ENCODE measurements at places on chromosomes 2 and 18.

DNA sequence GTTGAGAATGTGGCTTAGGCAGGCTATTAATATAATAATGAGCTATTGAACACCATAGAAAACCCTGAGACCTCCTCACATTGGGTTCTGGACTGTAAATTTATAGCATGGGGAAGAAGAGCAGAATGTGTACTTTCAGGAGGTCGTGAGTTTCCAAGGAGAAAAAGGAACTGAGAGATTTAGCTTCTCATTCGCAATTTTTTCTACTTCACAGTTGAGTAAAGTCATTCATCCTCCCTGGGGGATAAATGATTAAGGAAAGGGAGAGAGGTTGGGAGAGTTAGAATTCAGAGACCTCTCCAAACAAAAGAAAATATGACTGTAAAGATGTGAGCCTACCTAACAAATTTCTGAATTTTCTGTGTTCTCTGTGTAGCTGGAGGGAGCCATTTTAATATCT lies 205.8 kb upstream of the CYRIA start:
- no peak for DNase-seq

DNA sequence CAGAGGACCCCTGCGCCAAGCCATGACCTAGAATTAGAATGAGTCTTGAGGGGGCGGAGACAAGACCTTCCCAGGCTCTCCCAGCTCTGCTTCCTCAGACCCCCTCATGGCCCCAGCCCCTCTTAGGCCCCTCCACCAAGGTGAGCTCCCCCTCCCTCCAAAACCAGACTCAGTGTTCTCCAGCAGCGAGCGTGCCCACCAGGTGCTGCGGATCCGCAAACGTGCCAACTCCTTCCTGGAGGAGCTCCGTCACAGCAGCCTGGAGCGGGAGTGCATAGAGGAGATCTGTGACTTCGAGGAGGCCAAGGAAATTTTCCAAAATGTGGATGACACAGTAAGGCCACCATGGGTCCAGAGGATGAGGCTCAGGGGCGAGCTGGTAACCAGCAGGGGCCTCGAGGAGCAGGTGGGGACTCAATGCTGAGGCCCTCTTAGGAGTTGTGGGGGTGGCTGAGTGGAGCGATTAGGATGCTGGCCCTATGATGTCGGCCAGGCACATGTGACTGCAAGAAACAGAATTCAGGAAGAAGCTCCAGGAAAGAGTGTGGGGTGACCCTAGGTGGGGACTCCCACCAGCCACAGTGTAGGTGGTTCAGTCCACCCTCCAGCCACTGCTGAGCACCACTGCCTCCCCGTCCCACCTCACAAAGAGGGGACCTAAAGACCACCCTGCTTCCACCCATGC lies 3.0 kb downstream of the PROC start:
- no peak for DNase-seq

- peak; percentile 1 for DNase-seq
Measured at GRCh38 chr2:134039912-134040581, 213.8 kb upstream of the MGAT5 start.

DNA sequence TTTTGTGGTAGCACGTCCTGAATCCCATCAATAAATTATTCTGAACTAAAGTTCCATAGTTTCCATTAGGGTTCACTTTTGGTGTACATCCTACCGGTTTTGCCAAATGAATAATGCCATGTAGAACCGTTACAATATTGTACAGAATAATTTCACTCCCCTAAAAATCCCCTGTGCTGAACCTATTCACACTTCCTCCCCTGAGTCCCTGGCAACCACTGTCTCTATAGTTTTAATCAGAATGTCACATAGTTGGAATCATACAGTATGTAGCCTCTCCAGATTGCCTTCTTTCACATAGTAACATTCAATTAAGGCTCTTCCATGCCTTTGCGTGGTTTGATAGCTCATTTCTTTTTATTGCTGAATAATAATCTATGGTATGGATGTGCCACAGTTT lies 9.6 kb upstream of the CASP8 start:
- no peak for DNase-seq

DNA sequence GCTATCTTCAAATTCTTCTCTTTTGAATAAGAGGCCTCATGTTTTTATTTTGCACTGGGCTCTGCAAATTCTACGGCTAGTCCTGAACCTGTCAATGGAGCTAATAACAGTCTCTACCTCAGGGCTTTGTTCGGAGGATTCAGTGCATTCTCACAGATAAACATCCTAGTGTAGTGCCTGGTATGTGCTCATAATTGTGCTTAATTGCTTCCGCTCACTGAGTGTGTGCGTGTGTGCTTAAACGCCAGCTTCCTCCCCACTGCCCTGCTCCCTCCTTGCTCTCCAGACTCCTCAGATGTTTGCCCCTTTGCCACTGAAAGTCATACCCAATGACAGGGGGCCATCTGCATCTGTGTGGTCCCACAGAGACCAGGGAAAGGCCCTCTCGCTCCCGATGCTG lies 6.7 kb downstream of the GYPC start:
- peak; percentile 25 for DNase-seq

DNA sequence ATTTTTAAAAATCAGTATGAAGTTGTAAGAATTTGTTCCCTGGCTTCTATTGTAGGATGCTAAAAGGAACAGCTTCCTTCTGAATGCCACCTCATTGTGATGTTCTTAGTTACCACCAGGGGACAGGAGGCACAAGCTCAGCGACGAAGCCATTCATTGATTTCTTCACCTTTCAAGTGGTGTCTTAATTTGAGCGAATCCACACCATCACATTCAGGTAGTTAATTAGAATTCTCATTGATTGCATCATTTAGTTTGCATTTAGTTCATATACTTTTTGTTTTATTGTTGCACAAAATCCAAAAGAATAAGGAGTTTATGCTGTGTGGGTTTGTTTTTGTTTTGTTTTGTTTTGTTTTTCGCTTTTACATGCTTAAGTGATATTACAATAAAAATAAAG lies 23.1 kb downstream of the CYP27C1 start:
- peak; percentile 21 for DNase-seq

- DNase-seq: no peak
Measured at GRCh38 chr2:72999729-73000725, 71.5 kb downstream of the SFXN5 start.

GRCh38 chr2:190792956-190793888 lies 87.4 kb upstream of the GLS start:
- DNase-seq: no peak

DNA sequence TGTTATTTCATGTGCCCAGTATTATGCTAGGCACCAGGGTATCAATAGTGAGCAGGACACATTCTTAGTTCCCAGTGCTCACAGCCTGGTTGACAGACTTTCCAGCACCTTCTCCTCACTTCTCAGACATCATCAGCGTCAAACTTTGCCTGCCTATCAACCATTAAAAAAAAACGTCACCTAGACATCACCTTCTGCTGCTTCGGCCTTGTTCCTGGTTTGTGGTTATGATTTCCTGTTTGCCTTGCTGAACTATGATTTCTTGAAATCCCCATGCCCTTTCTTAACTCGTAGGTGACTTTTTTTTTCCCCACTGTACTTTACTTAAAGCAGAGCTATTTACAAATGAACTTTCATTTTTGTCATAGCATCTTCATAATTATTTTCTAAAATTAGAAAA lies 60.4 kb upstream of the NABP1 start:
- DNase-seq: peak; percentile 87

DNA sequence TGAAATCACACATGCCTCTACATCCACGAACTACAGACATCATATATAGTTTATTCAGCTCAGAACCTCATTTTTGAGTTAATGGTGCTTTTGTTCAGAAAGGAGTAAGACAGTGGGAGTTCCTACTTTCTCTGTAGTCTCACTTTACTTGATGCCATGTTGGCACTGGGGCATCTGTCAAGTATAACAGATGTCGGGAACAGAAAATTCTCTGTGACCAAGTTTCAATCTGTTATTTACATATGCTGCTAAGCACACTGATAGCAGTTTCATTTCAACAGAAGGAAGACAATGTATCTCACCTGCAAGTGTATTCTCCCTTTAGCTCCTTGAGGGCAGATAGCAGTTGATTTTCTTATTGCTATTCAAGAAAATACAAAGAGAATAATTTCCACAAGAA lies 774.1 kb downstream of the METTL4 start:
- no peak for DNase-seq

GRCh38 chr18:44025421-44025820 lies 655.3 kb upstream of the SETBP1 start:
- no peak for DNase-seq

DNA sequence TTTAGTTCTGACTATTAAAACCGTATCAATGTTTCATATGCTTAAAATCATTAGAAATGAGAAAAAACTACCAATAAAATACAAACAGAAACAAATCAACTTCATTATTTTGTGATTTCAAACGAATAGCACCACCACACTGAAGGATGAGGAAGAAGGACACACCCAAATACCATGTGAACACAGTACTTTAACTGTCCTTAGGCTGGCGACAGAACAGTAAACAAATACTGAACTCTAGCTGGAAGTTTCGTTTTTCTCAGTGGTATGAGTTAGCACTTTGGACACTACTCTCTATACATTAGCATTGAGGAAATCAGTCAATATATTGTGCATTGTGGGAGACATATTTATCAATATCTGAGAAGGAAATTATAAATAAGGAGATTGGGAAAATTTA lies 202.4 kb upstream of the AGAP1 start:
- DNase-seq: no peak

DNA sequence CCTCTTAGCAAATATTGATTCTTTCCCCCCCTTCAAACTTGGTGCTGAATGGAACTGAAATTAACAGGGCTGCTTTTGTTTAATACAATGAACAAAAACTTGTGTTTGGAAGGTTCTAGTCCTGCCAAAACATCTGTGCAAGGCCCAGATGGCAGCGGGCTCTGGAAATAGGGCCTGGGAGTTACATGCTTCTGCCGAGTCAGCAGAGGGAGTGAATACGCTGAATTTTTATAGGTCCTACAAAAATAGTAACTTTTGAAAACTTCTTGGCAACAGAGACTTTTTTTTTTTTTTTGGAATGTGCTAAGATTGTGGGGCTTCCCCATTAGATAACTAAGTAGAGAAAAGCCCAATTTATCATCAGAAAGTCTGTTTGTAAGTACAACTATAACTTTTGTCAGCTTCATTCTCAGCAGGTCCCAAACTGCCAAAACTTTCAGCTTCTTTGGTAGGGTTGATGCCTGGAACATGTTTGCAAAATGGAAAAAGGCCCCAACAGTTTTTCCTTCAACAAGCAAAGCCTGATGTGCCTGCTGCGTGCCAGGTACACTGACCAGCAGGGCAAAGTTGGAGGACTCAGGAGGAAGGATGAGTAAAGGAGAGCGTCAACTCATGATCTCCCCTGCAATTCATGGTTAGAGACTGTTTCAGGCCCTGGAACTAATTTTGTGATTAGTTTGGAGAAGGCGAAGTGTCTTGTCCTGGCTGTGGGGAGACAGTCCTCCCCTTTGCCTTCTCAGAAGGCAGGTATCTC lies 45.1 kb upstream of the HDAC4 start:
- no peak for DNase-seq

GRCh38 chr2:43958397-43959275 lies 37.2 kb downstream of the LRPPRC start:
- DNase-seq: no peak

DNA sequence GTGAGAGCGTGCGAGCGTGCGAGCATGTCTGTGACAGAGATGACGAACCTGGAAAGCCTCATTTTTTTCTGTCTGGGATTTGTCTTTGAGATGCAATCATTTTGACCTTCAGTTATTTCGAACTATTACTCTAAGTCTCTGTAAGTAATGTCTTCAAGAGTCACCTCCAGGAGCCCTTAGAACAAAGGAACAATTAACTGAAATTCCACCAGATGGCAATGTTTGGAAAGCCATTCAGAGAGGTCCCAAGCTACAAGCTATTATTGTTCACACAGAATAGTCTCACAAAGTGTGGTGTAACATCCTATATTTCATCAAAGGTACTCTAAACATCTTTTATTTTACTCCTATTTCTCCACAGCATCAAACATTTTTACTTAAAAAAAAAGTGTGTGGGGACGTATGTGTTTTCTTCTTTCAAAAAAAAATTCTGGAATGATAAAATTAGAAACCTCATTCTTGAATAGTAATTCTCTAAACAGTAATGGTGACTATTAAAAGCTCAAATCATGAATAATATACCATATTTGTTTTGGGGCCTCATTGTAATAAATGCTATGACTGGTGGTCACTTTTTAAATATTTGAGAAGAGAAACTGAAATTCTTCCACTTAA lies 35.1 kb upstream of the MAPRE2 start:
- peak; percentile 71 for DNase-seq

DNA sequence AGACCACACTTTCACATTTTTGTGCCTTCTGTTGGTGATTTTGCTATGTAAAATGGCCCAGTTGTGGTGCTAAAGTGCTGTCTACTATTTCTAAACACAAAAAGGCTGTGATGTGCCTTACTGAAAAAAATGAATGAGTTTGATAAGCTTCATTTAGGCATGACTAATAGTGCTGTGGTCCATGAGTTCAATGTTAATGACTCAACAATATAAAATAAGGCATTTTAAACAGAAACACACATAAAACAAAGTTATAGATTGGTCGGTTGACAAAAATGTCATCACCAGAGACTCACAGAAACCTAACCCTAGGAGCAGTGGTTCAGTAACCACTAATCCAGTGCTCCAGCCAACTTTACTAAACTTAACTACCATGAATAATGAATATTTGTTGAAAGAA lies 160.0 kb downstream of the DNAH6 start:
- DNase-seq: no peak

- DNase-seq: no peak
Measured at GRCh38 chr18:75128911-75129716, 79.8 kb downstream of the PTGR3 start.

GRCh38 chr2:120269076-120269744 lies 16.6 kb downstream of the RALB start:
- no peak for DNase-seq

DNA sequence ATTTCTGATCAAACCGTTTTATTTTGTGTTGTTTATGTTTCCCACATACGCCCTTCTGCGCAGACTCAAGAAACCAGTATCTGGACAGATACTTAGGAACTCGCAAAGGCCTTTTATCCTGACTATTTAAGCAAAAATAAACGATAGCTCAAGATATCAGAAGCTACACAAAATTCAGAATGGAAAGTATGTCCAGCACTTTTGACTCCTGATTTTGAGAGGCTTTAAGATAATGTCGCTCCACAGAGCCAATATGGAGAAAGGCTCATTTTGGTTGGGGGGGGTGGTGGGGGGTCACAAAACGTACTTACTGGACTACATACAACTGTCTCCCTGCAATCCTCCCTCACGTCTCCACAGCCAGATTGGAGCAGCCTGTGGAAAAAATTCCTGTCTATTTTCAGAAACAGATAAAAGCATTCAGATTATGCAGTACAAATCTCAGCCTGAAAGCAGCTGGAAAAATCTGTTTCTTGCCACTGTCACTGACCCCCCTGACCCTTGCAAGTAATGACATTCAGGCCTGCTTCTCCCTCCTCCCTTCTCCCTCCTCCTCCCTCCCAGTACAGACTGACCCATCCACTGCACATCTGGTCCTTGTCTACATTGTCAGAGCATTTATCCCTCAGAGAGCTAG lies 34.9 kb upstream of the LCLAT1 start:
- no peak for DNase-seq

GRCh38 chr2:207163053-207163755 lies 2.5 kb downstream of the KLF7 start:
- no peak for DNase-seq

DNA sequence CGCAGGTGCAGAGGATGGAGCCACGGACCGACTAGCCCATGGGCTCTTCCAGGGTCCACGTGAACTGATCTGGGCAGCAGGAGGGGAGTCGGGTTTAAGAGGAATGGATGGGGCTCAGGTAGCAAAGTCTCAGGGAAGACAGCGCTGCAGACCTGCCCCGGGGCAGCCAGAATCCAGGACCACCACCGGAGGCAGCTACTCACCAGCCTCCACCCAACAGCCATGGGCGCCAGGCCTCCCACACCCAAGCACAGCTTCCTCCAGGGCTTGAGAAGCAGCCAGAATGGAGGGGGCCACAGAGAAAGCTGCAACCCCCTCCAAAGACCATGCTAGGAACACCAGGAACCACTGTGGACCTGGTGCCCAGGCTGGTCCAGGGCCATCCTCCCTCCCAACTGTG lies 164.3 kb downstream of the TWIST2 start:
- DNase-seq: no peak

All from CD4-positive, alpha-beta T cell treated with Interleukin-12 subunit alpha and Interleukin-12 subunit beta, for 1 hour (primary cell).